Spinal cord (tissue), 10 donors: ENCODE measurements at places on chromosomes 4 and X. TPM values are rescaled to one million over a fixed set of nuclear protein-coding genes. Genes with fewer than 3 reads are reported as not detected.

Gene GNRHR
- total RNA-seq: 0.10 TPM

Gene STEEP1
- 37.7 TPM for total RNA-seq

GRCh38 chr4:174648812-174649211 lies 126.5 kb upstream of the HPGD start:
- no peak for DNase-seq

Gene AMOT
- 23.9 TPM for total RNA-seq

DNA sequence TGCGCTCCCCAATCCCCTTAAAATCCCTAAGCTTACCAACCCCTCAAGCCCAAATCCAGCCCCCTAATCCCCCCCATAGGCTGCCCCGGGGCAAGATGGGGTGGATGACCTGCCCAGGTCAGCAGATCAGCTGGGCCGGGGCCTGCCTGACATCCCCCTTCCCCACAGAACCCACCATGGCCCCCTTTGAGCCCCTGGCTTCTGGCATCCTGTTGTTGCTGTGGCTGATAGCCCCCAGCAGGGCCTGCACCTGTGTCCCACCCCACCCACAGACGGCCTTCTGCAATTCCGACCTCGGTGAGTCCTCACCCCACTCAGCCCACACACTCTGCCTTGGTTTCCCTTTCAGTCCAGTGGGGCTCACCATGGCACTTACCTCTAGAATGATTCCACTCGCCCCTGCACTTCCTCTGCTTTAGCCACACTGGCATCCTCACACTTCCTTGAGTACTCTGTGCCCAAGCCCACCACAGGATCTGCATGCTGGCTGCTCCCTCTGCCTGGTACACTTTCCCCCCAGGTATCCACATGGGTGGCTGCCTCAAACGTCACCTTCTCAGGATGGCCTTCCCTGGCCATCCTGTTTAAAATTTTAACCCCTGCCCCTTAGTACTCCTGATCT lies 1.1 kb downstream of the TIMP1 start:
- DNase-seq: no peak

- DNase-seq: no peak
Measured at GRCh38 chr4:6538575-6538974, 36.4 kb upstream of the MAN2B2 start.

DNA sequence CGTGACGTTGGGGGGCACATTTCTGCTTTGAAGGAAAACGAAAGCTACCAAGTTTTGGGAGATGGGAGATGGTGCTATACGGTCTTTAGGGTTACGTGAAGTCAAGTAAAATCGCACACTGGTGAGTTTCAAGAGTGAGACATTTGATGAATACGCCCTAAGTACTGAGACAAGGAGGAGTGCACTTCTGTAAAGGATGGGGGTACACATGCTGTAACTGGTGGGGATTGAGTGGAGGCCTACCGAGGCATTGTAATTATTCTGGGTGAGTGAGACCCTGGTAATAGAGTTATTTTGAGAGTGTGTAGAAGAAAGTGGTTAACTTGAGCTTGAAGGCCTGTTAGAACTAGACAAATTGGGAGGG lies 536 bp downstream of the SH3BGRL start:
- no peak for DNase-seq

DNA sequence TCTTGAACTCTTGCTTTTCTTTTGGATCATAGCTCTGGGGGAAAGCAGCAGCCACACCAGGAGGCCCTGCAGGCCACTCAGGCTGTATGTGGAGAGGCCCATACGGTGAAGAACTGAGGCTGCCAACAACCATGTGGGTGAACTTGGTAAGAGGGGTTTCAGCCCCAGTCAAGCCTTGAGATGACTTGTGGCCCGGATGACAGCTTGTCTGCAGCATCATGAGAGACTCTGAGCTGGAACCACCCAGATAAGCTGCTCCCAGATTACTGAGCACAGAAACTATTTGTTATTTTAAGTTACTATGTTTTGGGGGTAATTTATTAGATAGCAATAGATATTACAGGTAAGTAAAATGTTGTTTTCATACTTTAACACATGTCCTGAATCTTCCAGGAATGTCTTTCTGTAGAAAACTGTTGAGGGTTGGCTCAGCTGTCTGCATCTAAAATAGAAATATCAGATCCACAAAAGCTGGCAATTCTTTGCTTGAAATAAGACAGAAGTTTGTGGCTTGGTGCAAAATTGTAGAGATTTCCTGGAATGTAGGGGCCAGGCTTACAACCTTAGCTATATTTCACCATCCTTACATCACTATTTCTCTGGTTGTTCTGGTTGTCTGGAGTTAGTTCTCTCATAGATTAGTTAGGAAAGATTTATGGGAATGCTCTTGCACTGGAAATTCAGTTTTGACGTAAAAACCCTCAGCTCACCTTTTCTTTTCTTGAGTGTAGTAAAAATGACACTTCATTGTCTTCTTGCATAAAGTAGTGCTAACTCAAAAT lies 272.1 kb downstream of the RAPGEF2 start:
- DNase-seq: no peak

- no peak for DNase-seq
Measured at GRCh38 chr4:151641167-151641566, 119.6 kb downstream of the GATB start.

DNA sequence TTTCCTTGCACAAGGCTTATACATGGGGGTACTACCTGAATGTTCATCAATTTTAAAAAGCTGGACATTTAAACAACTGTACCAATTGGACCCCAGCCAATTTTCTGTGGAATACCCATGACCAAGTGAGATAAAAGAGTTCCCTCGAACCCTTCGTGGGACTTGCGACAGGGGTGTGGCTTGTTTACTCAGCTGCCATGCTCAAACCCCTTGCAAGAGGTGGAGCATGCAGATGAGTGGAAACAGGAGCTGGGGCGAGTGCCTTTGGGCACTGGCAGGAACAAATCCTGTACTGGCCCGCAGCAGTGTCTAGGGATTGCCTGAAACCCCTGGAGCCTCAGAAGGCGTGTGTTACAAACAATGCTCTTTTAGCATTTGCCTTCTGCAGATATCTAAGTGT lies 144.2 kb downstream of the PDHA2 start:
- no peak for DNase-seq

GRCh38 chr4:3442959-3443749 lies 1.4 kb downstream of the HGFAC start:
- no peak for DNase-seq
